OCI-M1 (cell line): ENCODE measurements at places on chromosomes 6 and 20.

DNA sequence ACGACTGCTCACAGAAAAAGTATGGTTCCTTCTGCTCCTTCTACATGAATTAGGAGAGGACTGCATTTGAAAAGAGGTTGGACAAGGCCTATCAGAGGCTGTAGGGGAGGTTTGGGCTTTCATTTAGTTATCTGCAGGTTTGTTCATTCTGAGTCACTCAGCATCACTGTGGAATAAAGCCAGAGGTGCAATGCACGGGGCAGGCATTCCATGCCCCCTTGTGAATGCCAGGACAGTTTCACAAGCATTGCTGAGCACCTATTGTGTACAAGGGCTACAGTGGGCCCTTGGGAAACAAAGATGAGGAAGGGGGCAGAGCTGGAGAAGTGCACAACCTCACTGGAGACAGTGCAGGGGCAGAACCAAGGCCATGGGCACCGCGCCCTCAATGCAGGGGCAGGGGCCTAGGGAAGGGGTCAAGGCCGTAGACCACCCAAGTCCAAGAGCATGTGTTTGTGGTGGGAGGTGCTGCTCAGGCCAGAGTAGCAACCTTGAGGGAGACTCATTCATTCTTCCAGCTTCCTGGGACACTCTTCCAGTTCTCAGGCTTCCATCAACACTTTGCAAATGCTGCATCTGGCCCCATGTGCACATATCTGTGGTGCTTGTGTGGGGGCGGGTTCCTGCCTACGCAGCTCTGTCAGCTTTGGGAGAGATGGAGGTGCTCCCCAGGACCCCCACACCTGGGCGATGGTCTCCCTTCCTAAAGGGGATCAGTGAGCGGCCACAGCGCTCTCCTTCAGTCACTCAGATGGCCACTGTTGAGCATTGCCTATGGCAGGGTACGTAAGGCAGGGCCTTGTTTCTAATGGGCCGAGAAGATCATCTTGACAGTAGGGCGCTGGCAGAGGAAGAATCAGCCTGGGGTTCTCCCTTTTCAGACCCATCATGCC lies 204.5 kb downstream of the SYNDIG1 start:
- DNase-seq: no peak

- DNase-seq: no peak
These were observed 908.0 kb downstream of the QKI start for GRCh38 chr6:164322533-164322932.

DNA sequence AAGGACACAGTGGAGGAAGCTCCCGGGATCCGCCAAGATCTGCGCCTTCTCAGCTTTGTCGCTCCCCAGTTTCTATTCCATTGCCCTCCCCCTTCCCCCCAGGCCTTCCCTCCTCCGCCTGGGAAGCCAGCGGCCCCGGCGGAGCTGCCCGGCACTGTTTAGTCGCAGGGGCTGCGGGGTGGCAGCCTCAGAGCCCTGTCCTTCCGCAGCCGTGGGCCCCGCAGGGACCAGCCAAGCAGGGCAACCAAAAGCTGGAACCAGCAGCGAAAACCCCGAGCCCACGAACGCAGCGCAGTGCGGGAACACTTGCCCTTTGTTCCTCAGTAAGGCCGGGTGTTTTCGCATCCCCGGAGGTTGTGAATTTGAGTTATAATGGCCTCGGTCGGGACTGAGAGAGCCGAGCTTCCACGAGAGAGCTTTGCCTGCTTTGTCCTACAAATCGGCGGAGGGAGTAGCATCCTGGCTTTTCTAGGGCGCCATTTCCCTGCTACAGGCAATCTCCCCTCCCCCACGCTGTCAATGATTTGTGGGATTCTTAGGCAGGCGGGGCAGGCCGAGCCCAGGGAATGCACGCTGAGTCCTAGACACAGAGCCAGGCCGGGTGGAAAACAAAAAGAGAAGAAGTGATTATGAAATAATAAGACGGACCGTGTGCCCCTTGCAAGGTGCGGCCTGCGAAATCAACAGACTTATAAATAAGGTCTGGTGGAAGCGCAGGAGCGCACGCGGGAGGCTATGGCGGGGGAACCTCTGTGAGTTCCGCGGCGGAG lies 4.0 kb upstream of the TUBB2B start:
- no peak for DNase-seq

DNA sequence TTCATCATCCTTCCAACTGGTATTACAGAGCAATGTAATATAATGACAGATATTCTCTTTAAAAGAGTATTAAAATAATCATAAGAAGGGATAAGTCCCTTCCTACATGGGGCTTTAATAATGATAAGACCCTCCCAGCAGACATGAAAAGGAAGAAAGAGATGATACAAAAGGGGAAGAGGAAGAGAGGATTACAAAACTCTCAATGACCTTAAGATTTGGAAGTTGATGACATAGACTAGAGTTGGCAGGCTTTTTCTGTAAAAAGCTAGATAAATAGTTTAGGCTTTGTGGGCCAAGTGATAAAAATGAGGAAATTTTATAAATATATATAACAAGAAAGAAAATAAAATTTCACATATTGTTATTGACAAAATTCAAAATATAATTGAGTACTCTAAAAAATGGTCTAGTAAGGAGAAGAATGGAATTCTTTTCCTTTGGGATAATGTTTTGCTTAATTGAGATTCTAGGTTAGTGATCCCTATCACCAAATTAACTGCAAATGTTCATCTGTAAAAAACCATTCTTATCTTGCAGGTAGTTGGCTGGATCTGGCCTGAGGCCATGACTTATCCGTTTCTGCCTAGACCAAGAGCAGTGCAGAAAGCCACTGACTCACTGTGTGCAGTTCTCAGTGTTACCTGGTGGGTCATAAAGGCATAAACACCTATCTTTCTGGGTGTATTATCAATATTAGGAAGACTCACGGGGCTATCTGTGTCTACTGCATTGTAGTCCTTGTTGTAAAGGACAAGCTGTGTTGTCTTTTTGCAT lies 11.0 kb downstream of the RIPOR2 start:
- DNase-seq: peak; percentile 45

- no peak for DNase-seq
These were observed 11.2 kb upstream of the SERPINB6 start for GRCh38 chr6:2982426-2983117.

- DNase-seq: peak; percentile 72
These were observed 163.6 kb downstream of the SLC16A10 start for GRCh38 chr6:111250791-111251354.

GRCh38 chr6:87544474-87544735 lies 45.4 kb downstream of the RARS2 start:
- no peak for DNase-seq

GRCh38 chr20:1686151-1686748 lies 28.7 kb upstream of the SIRPG start:
- no peak for DNase-seq

DNA sequence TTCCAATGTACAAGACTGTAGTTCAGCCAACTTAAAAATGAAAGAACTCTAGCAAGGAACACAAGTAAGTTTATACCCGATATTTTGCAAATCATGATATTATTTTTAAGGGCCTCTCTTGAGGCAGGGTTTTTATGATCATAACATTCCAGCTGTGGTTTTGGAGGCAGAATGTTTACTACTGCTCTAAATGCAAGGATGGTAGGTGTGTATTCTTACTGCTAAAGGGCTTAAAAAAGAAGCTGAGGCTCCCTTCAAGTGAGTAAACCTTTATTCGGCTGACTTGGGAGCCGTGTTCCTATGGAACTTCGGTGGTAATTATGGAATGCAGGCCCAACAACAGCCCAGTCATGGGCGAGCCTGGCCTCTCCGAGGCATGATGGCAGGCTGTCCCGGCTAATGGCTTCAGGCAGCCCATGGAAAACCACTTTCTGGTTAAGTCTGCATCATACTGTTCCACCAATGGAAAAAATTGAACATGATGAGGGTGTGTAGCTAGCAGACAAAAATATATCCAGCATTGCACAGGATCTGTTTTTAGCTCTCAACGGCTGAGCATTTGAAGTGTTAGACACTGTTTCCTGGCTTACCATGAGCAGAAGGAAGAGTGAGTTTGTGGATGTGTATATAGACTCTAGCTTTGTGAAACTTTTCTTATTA lies 111.5 kb downstream of the TIAM2 start:
- no peak for DNase-seq

- no peak for DNase-seq
These were observed 76.2 kb downstream of the LYRM2 start for GRCh38 chr6:89562093-89562973.

DNA sequence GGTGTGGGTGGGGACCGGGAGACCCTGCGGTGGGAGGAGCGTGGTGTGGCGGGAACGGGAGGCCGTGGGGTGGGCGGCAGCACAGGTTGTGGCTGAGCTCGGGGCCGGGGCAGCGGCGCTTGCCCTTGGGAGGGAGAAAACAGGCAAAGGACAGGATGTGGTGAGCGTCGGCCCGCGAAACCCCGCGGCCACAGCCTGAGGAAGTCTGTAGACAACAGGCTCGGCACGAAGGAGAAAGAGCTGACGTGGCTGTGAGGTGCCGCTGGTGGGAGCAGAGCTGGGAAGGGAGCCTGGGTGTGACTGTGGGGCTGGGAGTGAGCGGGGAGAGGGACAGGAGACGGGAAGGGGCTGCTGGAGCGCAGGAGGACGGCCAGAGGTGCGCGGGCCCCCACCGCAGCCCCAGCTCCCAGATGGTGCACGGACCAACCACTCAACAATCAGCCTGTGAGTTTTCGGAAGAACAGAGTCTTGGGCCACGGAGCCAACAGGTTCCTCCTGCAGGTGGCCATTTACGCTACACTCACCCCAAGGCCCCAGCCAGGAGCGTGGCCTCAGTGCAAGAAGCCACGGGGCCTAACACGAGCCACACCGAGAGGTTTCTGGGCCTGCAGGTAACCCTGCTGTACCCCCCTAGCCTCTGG lies 202.8 kb downstream of the DLL1 start:
- DNase-seq: no peak

DNA sequence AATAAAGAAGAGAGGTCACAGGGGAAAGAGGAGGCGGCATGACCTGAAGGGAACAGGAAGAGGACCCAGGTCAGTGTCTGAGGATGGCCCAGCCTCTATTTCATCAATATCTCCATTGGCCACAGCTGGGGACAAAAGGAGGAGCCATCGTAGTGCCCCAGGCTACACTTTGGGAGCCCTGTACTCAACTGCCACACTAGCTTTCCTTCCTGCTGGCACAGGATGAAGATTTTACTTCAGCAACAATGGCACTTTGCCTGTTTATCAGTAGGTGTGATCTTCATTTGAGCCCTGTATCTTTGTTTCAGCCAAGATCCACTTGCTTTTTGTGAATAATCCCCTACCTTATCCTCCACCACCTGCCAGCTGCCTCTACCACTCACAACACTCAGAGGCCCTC lies 35.4 kb upstream of the RCAN2 start:
- DNase-seq: no peak

- DNase-seq: no peak
These were observed 78.3 kb upstream of the SRSF6 start for GRCh38 chr20:43379239-43379917.

GRCh38 chr20:3423126-3423525 lies 15.7 kb upstream of the DNAAF9 start:
- DNase-seq: no peak

- DNase-seq: peak; percentile 99
These were observed 973 bp upstream of the CITED2 start for GRCh38 chr6:139375226-139376016.

DNA sequence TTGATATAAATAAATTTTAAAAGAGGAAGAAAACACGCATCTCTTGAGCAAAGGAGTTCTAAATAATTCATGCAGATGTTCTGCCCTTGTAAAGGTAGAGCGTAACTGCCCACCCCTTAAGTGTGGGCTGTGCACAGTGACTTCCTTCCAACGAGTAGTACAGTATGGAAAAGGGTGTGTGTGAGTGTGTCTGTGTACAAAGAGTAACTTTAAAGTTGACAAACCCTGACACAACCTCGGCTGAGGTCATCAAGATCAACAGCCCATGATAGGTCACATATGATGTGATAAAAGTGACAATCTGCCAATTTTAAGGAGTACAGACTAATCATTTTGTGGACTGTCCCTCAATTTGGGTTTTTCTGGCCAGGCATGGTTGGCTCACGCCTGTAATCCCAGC lies 225.7 kb downstream of the ATXN1 start:
- DNase-seq: no peak

- no peak for DNase-seq
These were observed 930 bp downstream of the THBD start for GRCh38 chr20:23048283-23049200.

GRCh38 chr20:58482416-58482815 lies 32.8 kb downstream of the APCDD1L start:
- DNase-seq: no peak

DNA sequence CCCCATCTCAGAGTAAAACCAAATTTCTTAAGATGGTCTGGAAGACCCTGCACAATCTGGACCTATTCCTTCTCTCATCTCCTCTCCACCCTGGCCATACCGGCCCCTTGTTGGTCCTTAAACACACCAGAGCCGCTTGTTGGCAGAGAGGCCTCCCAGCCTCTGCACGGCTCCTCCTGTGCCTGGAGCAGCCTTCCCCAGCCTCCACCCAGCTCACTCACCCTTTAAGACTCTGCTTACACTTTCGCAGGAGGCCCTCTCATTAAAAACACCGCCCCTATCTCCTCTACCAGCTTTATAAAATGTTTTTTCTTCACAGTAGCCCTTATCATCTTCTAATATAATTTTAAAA lies 49.8 kb downstream of the BANF2 start:
- no peak for DNase-seq

- peak; percentile 86 for DNase-seq
These were observed 751 bp downstream of the MAP3K4 start for GRCh38 chr6:160992061-160992979.

GRCh38 chr20:37737826-37738420 lies 44.1 kb downstream of the CTNNBL1 start:
- peak; percentile 93 for DNase-seq

- DNase-seq: no peak
These were observed 143.3 kb upstream of the PREP start for GRCh38 chr6:105545947-105546731.

DNA sequence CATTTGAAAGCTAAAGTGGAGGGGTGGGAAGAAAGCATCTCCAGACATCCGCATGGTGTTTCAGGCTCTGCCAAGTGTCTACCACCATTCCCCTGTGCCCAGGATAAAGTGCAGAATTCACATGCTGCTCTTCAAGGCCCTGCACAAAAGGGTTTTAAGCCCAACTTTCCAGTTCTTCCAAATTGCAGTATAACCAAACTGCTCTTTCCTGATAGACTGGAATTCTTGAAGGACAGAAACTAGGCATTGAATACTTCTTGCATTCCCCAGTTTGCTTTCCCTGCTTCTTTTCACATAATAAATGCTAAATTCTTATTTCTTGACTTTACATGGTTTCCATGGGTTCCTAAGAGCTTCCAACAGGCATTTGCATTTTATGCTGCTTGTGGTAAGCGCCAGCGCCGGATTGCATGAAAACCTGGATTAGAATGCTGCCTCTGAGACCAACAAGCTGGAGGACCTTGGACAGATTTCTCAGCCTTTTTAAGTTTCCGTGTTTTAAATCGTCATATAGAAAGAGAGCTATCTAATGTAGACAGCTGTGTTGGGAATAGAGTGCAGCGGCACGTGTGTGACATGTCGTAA lies 7.9 kb downstream of the SOX4 start:
- DNase-seq: no peak
